ENCODE measurements at places on chromosomes 12 and 14.

GRCh38 chr12:48744251-48745008 is 27.9 kb upstream of the CCNT1 start:
- no peak for DNase-seq

DNA sequence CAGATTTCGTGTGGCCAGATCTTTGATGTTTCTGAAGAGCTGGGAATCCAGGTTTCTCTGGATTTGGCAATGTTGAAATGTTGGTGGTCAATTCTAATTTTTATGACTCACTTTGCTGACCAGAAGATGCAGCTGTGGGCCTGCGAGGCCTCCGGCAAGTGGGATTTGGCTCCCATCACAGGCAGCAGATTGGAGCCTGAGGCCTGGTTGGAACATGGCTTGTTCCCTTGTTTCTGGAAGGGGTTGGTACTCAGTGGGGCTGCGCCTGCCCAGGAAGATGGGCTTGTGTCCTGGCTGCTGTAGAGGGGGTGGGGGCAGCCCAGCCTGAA is 23.1 kb downstream of the FBRSL1 start:
- DNase-seq, result no peak

DNA sequence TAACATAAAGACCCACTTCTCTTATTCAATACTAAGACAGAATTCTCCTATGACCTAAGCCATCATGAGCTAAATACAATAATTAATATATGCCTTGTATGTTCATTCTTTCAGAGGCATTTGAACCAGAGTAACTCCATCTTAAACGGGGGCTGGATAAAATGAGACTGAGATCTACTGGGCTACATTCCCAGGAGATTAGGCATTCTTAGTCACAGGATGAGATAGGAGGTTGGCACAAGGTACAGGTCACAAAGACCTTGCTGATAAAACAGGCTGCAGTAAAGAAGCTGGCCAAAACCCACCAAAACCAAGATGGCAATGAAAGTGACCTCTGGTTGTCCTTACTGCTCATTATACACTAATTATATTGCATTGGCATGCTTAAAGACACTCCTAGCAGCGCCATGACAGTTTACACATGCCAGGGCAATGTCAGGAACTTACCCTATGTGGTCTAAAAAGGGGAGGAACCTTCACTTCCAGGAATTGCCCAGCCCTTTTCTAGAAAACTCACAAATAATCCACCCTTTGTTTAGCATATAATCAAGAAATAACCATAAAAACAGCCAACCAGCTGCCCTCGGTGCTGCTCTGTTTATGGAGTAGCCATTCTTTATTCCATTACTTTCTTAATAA is 260.7 kb downstream of the SSPN start:
- DNase-seq, result no peak

DNA sequence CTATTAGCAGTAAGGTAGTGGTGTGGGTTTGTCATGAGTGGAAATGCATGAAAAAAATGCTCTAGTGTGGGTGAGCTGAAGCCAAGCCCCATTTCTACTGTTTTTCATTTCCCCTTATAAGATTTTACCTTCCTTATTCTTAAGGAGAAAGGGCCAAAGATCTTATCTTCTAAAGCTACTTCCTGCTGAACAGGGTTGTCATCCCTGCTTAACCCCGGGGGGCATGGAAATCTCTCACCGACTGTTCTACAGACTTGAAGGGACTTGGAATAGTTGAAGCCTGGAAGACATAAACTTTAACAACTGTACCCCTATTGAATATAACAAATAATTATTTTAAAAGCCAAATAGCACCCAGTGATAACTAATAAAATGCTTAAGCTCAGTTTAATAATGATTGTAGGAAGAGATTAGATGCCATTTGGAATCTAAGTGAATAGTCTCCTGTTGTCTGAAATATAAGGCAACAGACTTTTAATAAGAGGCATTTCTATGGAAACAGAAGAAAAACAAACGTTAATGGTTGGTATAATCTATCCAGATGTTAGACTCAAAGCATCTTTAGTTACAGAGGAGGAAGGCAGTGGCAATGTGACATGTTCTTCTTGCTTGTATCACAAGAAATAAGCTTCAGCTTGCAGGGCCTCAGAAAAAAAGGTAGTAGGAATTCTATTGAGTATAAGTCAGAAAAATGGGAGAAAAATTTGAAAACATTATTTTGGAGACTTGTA is 1.8 kb upstream of the GMFB start:
- no peak for DNase-seq

- no peak for DNase-seq
Observed at GRCh38 chr12:57089271-57090245, 644 bp downstream of the NAB2 start.

All from fibroblast of skin of left biceps (primary cell).